Right renal cortex interstitium (tissue), 3 donors: ENCODE measurements at places on chromosomes 2 and 18.

DNA sequence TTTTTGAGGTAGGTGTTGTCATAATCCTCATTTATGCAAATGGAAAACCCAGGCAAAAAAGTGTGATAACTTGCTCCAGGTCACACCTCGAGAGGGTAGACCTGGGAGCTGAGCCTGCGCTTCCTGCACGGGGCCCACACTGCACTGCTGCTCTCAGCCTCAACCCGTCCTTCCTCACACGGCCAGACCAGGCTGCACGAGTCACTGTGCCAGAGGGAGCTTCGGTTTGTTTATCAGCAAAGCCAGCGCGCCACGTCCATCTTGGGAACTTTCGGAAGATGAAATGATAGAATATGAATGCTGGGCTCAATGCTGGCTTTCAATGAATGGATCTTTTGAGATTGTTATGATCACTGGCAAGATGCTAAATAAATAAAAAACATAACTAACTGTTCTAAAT, 14.4 kb downstream of the COPS9 start:
- DNase-seq, result no peak

GRCh38 chr2:99852956-99853355, 289.4 kb downstream of the AFF3 start:
- no peak for DNase-seq

DNA sequence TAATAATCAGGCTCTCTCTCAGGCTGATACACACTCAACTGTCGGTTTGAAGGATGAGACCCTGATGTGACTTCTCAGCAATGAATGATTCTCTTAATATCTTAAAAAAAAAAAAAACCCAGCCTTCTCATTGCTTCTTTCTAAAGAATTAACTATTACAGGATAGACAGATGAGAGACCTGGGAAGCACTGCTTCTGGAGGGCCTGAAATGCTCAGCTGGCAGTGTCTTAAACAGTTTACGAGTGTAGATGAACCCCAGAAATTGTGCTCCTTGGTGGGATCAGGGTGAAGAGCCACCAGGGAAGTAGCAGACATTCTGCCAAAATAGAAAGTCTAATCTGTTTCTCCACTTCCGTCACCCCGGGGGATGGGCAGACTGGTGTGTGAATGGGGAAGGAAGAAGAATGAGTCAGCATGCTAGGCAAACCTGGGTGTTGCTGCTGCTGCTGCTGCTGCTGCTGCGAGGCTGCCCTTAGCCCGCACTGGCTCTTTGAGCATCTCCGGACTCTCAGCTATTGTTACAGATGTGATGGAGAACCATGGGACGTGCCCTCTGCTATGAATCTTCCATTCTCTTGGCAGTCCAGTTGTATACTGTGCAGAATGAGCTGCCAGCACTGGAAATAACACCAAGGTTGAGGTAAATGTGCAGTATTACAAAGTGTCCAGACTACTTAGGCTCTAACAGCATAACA, 158.4 kb downstream of the SETBP1 start:
- DNase-seq, result no peak

DNA sequence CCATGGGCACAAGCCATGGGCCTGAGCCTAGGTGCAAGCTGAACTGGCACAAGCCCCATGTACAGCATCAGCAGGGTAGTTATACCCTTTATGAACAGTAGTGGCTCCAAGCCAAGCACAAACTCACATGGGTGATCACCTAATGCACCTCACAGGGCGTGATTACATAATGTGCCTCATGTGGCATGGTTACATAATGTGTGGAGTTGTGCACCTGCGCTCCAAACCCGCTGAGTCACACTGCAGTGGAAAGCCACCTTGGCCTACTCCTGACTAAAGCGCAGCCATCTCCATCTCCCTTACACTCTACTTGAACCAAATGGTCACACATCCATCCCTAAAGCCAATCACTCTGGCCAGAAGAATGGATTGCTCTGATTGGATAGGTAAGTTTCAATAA, 279.7 kb downstream of the MBD2 start:
- DNase-seq, result no peak

DNA sequence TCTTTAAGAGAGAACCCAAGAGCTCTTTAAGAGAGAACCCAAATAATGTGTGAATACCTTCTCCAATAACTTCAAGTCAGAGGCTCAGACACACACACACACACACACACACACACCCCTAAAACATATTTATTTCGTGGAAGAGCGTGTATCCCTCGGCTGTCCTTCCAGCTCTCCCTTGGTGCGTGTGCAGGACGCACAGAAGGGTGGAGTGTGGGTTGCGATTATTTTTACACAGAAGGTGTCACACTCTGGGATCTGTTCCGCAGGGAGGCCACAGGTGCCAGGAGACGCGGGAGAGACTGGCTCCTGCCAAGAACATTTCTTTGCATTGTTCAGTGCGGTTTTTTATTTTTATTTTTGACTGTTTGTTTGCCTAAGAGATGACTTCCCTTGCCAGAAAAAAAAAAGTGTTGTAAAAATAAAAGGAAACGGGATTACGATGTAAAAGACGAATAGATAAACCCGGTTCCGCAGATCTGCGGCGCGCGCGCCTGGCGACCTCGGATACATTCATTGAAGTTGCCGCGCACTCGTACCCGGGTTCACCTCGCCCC, 47.3 kb upstream of the ATP6V1B1 start:
- DNase-seq, result no peak

DNA sequence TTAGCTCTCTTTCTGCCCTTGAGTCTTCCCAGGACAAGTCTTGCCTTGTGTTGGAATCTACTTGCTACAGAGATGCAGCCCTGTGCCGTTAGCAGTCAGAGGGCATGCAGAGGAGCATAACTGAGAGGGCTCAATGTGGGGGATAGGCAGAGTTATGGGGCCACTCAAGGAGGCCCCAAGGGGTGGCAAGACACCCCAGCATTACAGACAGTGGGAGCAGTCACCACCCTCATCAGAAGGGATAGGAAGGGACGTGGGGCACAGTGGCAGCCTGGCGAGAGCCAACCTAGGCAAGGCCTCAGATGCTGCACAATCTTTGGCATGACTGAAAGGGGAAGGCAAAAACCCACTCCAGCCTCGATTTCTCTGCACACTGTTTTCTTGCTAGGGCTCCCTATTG, 169.1 kb downstream of the TMEM18 start:
- DNase-seq, result no peak

- DNase-seq, result no peak
Measured at GRCh38 chr18:77167251-77167650, 34.7 kb upstream of the MBP start.

DNA sequence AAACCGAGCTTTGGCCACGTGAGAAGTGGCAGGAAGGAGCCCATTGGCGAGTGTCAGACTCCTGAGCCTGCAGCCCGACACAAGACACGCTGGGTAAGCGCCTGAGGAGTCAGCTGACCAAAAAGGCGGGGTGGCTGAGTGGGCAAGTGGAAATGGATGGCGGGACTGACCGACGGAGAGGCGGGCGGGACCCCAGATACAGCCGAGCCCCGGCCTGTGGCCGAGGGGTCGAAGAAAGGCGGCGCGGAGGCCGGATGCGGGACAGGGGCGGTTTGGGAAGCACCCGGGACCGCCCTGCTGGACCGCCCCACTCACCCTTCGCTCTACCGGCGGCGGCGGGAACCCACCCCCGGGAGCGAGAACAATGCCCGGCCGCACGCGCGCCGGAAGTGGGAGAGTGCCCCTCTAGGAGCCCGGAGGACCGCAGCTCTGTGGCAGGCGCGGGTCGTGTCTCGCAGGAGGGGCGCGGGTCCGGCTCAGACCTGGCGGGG, 22.8 kb downstream of the ZSCAN30 start:
- DNase-seq, result peak; percentile 69
